ENCODE measurements at places on chromosomes 6 and 20. TPM values are rescaled to one million over a fixed set of nuclear protein-coding genes. Genes with fewer than 3 reads are reported as not detected.
A peak's percentile ranks its signal among the peaks of the same experiment; 100 is the strongest.

- peaks cover 14% of the 10 kb centered on the region for H3K4me1 ChIP-seq
- no peaks in the 10 kb centered on the region for H3K36me3 ChIP-seq
- H3K27me3 ChIP-seq, result peaks cover 27% of the 10 kb centered on the region
- no peak overlapping the region for H3K27ac ChIP-seq
These were observed 2.1 kb downstream of the KIAA0319 start for GRCh38 chr6:24643920-24644319.

- H3K27me3 ChIP-seq, result peaks cover 23% of the 10 kb centered on the region
- DNase-seq, result no peak
- no peaks in the 10 kb centered on the region for H3K4me1 ChIP-seq
- no peaks in the 10 kb centered on the region for H3K36me3 ChIP-seq
- H3K27ac ChIP-seq, result no peak overlapping the region
These were observed 606 bp downstream of the ID4 start for GRCh38 chr6:19837511-19838441.

GRCh38 chr6:19028201-19028600 lies 641.1 kb downstream of the RNF144B start:
- H3K4me1 ChIP-seq, result no peaks in the 10 kb centered on the region
- no peak overlapping the region for H3K27ac ChIP-seq
- H3K27me3 ChIP-seq, result no peaks in the 10 kb centered on the region
- no peak for DNase-seq

DNA sequence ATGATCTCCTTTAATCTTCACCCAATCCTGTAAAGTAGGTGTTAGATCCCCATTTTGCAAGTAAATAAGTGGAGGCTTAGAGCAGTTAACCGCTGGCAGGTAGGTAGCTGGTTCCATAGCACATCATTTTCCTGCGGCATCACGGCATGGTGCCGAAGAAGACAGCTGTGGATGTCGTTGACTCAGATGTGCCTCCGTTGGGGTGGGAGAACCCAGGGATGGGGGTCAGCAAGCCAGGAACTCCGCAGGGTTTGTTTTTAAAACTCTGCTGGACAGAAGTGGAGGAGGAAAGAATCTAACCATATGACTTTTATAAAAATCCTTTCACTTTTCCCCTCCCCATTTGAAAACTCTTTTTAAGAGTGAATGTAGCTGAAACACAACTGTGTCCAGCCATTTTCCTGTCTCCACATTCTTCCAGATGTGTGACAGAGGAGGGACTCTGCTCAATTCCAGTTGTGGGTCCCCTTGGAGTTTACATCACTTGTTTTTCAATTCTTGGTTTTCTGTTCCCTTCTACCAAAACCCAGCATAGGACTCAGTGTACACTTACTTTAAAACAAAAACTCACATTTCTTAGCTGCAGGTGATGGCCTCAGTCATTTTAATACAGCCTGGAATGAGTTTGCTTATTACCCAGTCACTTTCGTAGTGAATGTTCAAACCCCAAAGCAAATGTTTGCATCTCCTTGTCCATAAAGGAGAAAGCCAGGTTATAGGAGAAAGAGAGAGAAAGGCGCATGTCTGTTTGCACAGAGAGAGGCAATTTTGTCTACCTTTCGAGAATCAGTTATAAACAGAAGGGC lies 27.6 kb upstream of the PI16 start:
- no peaks in the 10 kb centered on the region for H3K4me1 ChIP-seq
- H3K36me3 ChIP-seq, result peaks cover 25% of the 10 kb centered on the region
- no peaks in the 10 kb centered on the region for H3K27me3 ChIP-seq
- DNase-seq, result no peak

DNA sequence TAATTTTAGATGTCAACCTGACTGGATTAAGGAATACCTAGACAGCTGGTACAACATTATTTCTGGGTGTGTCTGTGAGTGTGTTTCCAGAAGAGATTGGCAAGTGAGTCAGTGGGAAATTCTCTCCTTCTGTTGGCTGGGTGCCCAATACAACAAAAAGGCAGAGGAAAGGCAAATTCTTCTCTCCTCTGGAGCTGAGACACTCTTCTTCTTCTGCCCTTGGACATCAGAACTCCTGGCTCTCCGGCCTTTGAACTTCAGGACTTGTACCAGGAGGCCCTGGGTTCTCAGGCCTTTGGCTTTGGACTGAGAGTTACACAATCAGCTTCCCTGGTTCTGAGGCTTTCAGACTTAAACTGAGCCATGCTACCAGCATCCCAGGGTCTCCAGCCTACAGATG lies 7.8 kb upstream of the BTN3A1 start:
- no peak overlapping the region for H3K27ac ChIP-seq
- H3K4me1 ChIP-seq, result no peaks in the 10 kb centered on the region
- H3K4me3 ChIP-seq, result no peak overlapping the region
- peaks cover 36% of the 10 kb centered on the region for H3K36me3 ChIP-seq
- DNase-seq, result no peak
- no peaks in the 10 kb centered on the region for H3K27me3 ChIP-seq

DNA sequence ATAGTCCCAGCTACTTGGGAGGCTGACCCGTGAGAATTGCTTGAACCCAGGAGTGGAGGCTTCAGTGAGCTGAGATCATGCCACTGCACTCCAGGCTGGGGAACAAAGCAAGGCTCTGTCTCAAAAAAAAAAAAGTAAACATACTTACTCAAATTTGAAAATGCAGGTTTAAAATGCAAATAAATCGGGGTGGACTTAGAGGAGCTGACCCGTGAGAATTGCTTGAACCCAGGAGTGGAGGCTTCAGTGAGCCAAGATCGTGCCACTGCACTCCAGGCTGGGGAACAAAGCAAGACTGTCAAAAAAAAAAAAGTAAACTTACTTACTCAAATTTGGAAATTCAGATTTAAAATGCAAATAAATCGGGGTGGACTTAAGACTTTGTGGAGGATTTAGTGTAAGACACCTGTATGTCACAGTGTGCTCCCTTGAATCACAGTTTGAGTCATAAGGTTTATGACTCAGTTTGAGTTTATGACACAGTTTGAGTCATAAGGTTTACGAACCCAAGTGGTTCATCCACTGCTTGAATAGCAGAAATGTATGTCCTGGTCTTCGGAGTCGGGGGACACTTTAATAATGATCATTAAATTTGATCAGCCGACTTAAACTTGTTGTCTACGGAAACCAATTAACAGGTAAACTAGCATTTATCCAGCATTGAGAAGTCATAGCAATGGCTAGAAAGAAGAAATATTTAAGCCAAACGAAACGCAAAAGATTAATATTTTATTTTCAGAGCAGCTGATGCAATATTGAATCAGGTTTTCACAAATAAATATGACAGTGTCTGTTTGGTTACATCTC lies 6.8 kb upstream of the MRPS10 start:
- peaks cover 28% of the 10 kb centered on the region for H3K36me3 ChIP-seq
- no peaks in the 10 kb centered on the region for H3K4me1 ChIP-seq
- no peak overlapping the region for H3K4me3 ChIP-seq
- H3K27ac ChIP-seq, result no peak overlapping the region
- no peaks in the 10 kb centered on the region for H3K27me3 ChIP-seq
- no peak for DNase-seq

DNA sequence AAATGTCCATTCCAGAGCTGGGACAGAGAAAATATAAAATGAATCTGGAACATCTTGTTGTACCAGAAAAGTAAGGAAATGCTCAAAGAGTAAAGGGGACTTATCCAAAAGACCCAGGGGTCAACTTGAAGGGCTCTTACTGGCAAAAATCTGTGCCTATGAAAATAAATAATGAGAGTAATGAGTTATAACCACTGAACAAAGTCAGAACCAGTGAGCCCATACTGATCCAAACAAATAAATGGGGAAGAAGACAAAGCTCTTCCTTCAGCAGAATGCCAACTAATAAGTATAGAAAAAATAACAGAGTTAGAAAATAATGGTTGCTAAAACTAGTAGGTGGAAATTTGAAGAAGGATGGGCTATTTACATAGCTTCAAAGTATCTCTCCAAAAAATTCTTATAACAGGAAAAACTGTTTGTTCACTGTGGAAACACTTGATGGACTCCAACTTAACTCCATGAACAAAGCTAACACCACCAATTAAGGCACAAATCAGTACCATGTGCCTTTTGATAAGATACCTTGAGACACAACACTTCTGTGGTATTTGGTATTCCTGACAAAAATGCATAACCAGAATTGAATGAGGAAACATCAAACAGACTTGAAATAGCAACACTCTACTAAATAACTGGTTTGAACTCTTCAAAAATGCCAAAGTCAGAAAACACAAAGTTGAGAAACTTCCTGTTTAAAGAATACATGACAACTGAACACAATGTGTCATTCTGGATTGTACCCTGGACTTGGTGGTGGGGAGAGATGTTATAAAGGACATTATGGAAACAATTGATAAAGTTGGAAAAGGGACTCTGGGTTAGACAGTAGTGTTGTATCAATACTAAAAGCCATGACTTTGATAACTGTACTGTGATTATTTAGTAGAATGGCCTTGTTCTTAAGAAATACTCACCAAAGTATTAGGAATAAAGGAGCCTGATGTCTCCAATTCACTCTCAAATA lies 197.5 kb downstream of the ISM1 start:
- H3K27ac ChIP-seq, result no peak overlapping the region
- H3K4me3 ChIP-seq, result no peak overlapping the region
- H3K27me3 ChIP-seq, result no peaks in the 10 kb centered on the region
- DNase-seq, result no peak
- peaks cover 9% of the 10 kb centered on the region for H3K36me3 ChIP-seq
- no peaks in the 10 kb centered on the region for H3K4me1 ChIP-seq

DNA sequence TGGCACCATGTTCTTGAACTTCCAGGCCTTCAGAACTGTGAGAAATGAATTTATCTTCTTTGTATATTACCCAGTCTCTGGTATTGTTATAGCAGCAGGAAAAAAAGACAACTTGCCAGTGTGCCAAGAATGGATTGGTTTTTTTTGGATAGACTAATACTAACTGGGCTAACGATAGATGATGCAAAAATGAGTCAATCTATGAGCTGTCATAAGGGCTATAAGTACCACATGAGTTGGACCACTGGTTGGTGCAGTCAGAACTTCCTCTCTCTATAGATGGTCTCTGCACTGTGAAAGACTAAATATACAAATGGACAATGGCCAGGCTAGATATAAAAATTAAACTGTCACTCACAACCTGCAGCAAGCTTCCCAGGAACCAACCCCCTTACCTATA lies 87.6 kb upstream of the COL21A1 start:
- H3K36me3 ChIP-seq, result no peaks in the 10 kb centered on the region
- no peak overlapping the region for H3K4me3 ChIP-seq
- no peaks in the 10 kb centered on the region for H3K27me3 ChIP-seq
- H3K4me1 ChIP-seq, result no peaks in the 10 kb centered on the region

GRCh38 chr6:105601541-105602236 lies 198.8 kb upstream of the PREP start:
- DNase-seq, result no peak
- H3K4me3 ChIP-seq, result peak overlapping the region; percentile 77
- no peaks in the 10 kb centered on the region for H3K36me3 ChIP-seq
- no peaks in the 10 kb centered on the region for H3K27me3 ChIP-seq
- no peak overlapping the region for H3K27ac ChIP-seq

GRCh38 chr6:3023663-3024483 lies 24.2 kb downstream of the NQO2 start:
- peaks cover 7% of the 10 kb centered on the region for H3K36me3 ChIP-seq
- peak overlapping the region; percentile 97 for H3K4me3 ChIP-seq
- H3K27ac ChIP-seq, result peak overlapping the region; percentile 73
- peaks cover 62% of the 10 kb centered on the region for H3K4me1 ChIP-seq
- DNase-seq, result peak; percentile 75
- H3K27me3 ChIP-seq, result no peaks in the 10 kb centered on the region

- no peaks in the 10 kb centered on the region for H3K27me3 ChIP-seq
- H3K27ac ChIP-seq, result no peak overlapping the region
- no peaks in the 10 kb centered on the region for H3K36me3 ChIP-seq
- no peak for DNase-seq
These were observed 6.6 kb upstream of the SRSF6 start for GRCh38 chr20:43450841-43451799.

- no peaks in the 10 kb centered on the region for H3K27me3 ChIP-seq
- H3K4me3 ChIP-seq, result no peak overlapping the region
- no peaks in the 10 kb centered on the region for H3K36me3 ChIP-seq
- H3K27ac ChIP-seq, result no peak overlapping the region
These were observed 103.3 kb downstream of the TNFAIP3 start for GRCh38 chr6:137970368-137970767.

DNA sequence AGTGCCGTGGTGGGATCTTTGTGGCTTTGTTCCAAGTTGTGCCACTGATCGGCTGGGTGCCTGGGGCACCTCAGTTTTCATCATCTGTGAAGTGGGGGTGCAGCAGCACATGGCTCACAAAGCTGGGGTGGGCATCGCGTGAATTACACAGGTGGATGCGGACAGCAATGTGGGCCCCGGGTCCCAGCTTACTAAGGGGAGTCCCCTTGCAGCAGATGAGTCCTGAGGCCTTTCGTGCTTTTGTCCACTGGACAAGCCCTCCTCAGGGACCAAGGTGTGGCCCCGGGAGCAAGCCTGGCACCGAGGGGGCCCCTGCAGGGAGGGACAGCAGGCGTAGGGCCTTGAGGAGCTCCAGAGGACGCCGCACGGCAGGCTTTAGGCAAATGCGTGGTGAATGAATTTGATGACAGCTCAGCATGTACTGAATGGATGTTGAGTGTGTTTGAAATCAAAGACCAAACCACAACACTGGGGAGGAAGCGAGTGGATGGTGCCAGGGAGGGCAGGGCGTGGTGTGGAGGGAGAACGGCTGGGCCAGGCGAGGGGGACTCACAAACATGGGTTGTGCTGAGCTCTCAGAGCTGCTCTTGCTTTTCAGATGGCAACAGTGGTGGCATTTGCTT lies 53.2 kb downstream of the IRF4 start:
- H3K4me3 ChIP-seq, result peak overlapping the region; percentile 26
- H3K27me3 ChIP-seq, result no peaks in the 10 kb centered on the region
- H3K36me3 ChIP-seq, result no peaks in the 10 kb centered on the region
- peak overlapping the region; percentile 41 for H3K27ac ChIP-seq

- H3K4me1 ChIP-seq, result no peaks in the 10 kb centered on the region
- no peak overlapping the region for H3K27ac ChIP-seq
- DNase-seq, result no peak
- H3K36me3 ChIP-seq, result no peaks in the 10 kb centered on the region
These were observed 557.6 kb upstream of the MARCKS start for GRCh38 chr6:113299531-113299930.

- H3K27ac ChIP-seq, result no peak overlapping the region
- H3K4me1 ChIP-seq, result no peaks in the 10 kb centered on the region
- peaks cover 12% of the 10 kb centered on the region for H3K36me3 ChIP-seq
These were observed 92.7 kb downstream of the TRERF1 start for GRCh38 chr6:42359021-42359420.

GRCh38 chr20:48287552-48288170 lies 502.4 kb upstream of the SULF2 start:
- no peaks in the 10 kb centered on the region for H3K4me1 ChIP-seq
- H3K36me3 ChIP-seq, result no peaks in the 10 kb centered on the region
- DNase-seq, result no peak
- no peak overlapping the region for H3K27ac ChIP-seq
- no peak overlapping the region for H3K4me3 ChIP-seq

OR2J3 gene
- not detected for polyA plus RNA-seq

SHLD1 gene
- polyA plus RNA-seq, result 46.6 TPM

BMP2 gene
- polyA plus RNA-seq, result not detected

GSTA2 gene
- polyA plus RNA-seq, result not detected

HLA-DPA1 gene
- 97.9 TPM for polyA plus RNA-seq

LAMP5 gene
- polyA plus RNA-seq, result not detected

HNF4A gene
- polyA plus RNA-seq, result not detected

RNF217 gene
- polyA plus RNA-seq, result not detected

ATP6V1G2 gene
- 1.1 TPM for polyA plus RNA-seq

SNAI1 gene
- polyA plus RNA-seq, result 0.34 TPM

All from CD4-positive, CD25-positive, alpha-beta regulatory T cell (primary cell).